ENCODE measurements at places on chromosomes 16 and 17. TPM values are rescaled to one million over a fixed set of nuclear protein-coding genes. Genes with fewer than 3 reads are reported as not detected.

- peaks cover 55% of the 10 kb centered on the region for H3K27me3 ChIP-seq
- no peaks in the 10 kb centered on the region for H3K36me3 ChIP-seq
- no peaks in the 10 kb centered on the region for H3K4me1 ChIP-seq
- no peak overlapping the region for H3K4me3 ChIP-seq
- no peak for DNase-seq
These were observed 100.7 kb downstream of the MGAT5B start for GRCh38 chr17:76968707-76969597.

GRCh38 chr17:59814276-59814675, 78.5 kb downstream of the TUBD1 start:
- no peak for DNase-seq
- H3K4me3 ChIP-seq, result no peak overlapping the region
- peaks cover 14% of the 10 kb centered on the region for H3K4me1 ChIP-seq

- H3K4me1 ChIP-seq, result no peaks in the 10 kb centered on the region
- peak; percentile 3 for DNase-seq
- no peak overlapping the region for H3K4me3 ChIP-seq
- H3K36me3 ChIP-seq, result no peaks in the 10 kb centered on the region
- no peaks in the 10 kb centered on the region for H3K27me3 ChIP-seq
These were observed 17.0 kb upstream of the ABCA8 start for GRCh38 chr17:68972119-68972704.

DNA sequence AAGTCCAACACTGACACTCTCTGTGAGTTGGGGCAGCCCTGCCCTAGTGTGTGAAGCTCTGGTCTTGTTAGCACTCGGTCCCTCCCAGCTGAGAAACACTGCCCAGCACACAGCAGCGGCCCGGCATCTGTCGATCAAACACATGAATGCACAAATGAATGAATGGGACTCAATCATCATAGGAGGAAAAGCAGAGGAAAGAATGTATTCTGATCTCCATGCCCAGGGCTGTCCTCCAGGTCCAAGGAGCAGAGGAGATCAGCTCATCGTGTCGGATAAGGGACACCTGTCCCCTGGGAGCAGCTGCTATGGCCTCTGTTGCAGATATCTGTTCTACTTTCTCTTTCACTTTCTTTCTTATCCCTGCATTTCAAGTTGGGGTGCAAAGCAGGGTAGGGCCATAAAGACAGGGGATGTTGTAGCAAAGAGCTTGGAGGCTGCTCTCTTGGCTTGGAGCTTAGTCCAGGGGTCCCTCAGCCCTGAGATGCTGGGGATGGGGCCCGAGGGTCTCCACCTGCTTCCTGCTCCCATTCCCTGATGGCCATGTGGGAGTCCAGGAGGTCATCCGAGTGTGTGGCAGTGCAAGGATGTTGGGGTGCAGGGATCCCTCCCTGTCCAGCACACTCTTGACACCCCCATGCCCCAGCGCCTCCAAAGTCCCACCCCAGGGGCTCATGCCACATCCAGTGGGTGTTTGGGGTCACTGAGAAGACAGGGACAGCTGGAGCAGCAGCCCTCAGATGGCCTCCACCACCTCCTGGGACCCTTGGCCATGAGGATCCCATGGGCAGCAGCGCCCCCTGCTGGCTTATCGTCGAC, 88.2 kb downstream of the IRF8 start:
- DNase-seq, result peak; percentile 50
- H3K36me3 ChIP-seq, result no peaks in the 10 kb centered on the region
- H3K4me1 ChIP-seq, result no peaks in the 10 kb centered on the region
- no peak overlapping the region for H3K27ac ChIP-seq
- peaks cover 28% of the 10 kb centered on the region for H3K27me3 ChIP-seq

Gene GRAPL
- total RNA-seq, result not detected

Gene SLC52A1
- not detected for total RNA-seq

GRCh38 chr16:75099738-75100602, 16.6 kb downstream of the LDHD start:
- H3K27ac ChIP-seq, result no peak overlapping the region
- no peak overlapping the region for H3K4me3 ChIP-seq
- H3K36me3 ChIP-seq, result peaks cover 3% of the 10 kb centered on the region
- H3K27me3 ChIP-seq, result no peaks in the 10 kb centered on the region
- peak; percentile 82 for DNase-seq

DNA sequence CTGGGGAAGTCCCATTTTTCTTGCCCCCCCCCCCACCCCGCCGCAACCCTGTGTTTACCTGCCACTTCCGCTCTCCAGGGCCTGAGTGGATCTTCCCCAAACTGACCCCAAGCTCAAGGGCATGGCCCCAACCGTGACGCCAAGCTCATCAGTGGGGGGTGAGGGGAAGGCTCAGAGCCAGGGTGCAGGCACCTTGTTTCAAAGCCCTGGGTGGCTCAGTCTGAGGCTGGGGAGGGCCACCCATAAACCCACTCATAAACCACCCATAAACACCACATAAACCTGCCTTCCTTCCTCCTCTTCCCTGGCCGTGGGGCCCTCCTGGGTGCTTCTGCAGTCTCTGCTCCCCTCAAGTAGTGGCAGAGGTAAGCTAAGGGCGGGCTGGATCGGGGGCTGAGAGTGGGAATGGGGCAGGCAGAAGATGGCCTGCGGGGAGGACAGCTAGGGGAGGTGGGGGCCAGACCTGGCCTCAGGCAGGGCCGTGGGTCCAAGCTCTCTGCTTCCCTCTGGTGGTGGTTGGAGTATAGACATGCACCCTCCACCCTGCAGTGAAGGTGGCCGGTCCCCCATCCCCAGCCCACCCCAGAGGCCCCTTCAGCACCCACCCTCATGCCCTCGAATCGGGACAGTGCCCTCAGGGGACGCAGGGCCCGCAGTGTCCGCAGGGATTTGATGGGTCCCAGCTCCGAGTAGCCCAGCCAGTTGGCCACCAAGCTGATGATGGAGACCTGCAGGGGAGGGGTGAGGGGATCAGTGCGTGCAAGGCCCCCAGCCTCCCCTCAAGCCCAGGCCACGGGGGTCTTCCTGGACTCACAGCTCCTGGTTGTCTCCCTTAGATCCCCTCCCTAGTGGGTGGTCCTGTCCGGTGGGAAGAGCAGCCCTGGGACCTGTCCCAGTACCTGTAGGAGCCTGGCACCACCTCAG, 14.6 kb upstream of the CD79B start:
- no peak overlapping the region for H3K4me3 ChIP-seq
- no peaks in the 10 kb centered on the region for H3K27me3 ChIP-seq
- H3K27ac ChIP-seq, result no peak overlapping the region
- peak; percentile 98 for DNase-seq
